ENCODE measurements at places on chromosomes 7 and 10.

DNA sequence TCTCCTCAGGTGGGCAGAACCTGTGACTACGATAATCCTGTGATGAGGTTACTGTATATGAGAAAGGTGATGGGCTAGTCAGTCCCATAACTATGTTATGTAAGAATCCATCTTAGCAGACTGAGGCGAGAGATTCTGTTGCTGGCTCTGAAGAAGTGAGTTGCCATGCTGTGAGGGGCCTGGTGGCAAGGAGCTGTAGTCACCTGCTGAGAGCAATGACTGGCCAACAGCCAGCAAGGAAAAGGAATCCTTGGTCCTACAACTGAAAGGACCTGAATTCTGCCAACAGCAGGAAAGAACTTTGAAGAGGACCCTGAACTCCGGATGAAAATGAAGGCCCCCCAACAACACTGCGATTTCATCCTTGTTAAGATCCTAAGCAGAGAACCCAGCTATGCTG lies 31.0 kb upstream of the DNAJB12 start:
- DNase-seq = no peak

DNA sequence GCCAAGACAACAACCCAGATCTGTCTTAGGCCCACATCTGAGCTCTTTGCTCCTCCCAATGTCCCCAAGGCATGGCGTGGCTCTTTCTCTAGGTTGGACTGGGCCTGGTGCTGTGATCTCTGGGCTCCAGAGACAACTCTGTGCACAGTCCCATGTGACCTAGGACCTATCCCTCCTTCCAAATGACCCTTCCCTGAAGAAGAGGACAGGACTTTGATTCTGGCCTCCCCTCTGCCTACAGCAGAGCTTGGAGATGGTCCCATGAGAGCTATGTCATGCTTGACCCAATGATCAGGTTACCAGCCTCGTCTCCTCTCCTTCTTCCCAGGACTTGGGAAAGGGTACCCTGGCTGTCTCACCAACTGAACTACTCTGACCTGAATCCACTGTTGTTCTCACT lies 296.3 kb upstream of the GALNT17 start:
- no peak for DNase-seq

DNA sequence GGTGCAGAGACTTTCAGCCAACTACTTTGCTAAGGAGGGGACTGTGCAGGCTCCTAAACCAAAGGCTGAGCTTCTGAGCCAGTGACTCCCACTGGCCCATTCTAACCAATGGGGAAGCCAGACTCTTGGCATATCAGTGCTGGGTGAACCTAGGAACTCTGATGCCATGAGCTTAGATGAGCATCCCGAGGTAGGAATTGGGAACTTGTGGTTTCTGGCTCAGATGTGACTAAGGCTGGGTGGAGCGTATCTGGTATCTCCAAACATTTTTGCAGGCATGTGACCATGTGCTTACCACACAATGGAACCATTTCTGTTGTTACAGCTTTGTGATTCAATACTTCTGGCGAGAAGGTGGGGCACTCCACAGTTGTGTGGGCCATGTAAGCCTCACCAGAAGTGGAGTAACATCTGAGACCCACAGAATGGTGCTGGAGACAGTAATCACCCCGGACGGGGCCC lies 2.5 kb upstream of the AVPI1 start:
- DNase-seq = no peak

- no peak for DNase-seq
Observed at GRCh38 chr7:157817433-157817832, 480.6 kb downstream of the DNAJB6 start.

- no peak for DNase-seq
Observed at GRCh38 chr10:132878730-132879407, 63.5 kb downstream of the CFAP46 start.

Measured in right kidney (tissue), 9 donors.